Inflammatory macrophage treated with lipopolysaccharide for 4 hours (primary cell): ENCODE measurements at places on chromosomes 5 and 9.

DNA sequence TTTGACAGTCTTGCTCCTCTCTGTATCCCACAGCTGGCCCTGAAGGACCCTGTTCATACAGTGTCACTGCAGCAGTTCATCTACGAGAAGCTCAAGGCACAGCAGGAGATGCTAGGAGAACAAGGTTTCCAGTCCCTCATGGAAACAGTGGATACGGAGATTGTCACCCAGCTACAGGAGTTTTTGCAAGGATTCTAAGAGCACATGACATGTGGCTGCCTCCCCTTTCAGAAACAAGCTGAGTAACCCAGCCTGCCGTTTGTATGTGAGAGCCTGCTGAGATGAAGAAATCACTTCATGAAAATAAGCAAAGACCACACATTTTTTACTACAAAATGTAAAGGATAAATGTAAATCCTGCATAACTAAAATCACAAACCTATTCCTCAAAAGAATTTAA lies 48.5 kb downstream of the LRRC70 start:
- no peak for DNase-seq

- DNase-seq, result no peak
Measured at GRCh38 chr5:116935561-116936162, 361.0 kb upstream of the SEMA6A start.

- no peak for DNase-seq
Measured at GRCh38 chr9:120358877-120359276, 221.1 kb downstream of the CDK5RAP2 start.

- DNase-seq, result no peak
Measured at GRCh38 chr9:107453479-107453878, 36.1 kb downstream of the KLF4 start.

DNA sequence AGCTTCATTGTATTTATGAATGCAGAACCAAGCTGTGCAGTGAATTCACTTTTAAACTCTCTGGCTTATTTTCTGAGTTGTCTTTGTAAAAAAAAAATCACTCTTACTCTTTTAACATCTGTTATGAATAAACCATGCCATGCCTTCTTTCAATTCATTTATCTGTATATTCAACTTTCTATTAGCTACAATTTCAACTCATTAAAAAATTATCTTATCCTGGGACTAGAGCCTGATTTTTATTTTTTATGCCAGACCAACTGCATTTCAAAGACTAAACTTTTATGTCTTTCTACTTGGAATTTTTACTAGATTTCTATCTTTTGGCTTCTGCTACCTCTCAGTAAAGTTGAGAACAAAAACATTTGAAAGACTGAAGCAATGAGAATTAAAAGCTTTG lies 342.7 kb downstream of the DEPDC1B start:
- DNase-seq, result no peak

GRCh38 chr9:94018628-94019027 lies 63.5 kb upstream of the BARX1 start:
- DNase-seq, result no peak

DNA sequence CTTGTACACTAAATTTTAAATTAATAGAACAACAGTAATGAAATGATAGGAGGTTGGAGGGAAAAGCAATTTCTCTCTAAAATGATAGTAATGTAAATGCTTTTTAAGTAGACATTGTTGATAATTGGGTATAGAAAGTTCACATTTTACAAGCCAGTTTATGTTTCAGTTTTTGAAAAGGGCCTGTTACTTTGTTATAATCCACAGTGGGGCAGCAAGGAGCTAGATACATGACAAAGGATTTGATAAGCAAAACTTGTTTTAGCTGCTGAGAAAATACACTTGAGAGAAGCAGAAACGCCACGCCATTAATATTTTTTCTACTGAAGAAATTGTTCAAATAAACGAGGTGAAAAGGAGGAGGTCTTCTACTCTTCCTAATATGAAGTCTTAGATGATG lies 30.2 kb downstream of the SREK1 start:
- no peak for DNase-seq

- no peak for DNase-seq
Measured at GRCh38 chr5:38636626-38637025, 80.2 kb upstream of the LIFR start.

DNA sequence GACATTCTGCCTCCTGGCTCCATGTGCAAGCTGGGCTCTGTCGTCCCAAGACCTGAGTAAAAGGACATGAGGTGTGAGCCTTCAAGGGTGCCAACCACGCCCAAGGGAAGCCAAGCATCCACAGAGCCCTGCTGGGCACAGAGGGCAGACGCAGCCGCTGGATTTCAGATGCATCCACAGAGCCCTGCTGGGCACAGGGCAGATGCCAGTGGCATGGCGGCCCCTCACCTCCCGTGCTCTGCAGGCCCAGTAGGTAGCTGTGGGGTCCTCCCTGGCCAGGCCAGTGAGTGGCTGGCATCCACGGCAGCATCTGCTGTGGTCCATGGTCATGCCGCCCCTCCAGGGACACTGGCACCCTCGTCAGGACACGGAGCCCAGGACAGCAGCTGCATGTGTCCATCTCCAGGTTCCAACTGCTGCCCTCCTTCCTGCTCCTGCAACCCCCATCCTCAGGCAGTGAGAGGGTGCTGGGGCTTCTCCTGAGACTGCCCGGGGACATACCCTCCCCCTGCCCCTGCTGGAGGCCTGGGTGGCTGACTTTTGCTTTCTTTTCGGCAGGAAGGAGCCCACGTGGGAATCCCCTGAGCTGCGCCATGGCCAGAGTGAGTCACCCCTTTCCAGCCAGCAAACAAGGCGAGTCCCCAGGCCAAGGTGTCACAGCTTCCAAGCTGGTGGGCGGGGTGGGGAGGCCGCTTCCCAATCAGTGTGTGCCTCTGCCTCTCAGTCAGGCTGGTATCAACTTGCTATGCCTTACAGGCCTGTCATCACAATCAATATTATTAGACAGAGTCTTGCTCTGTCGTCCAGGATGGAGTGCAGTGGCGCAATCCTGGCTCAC lies 4.0 kb upstream of the TRAF2 start:
- DNase-seq, result peak; percentile 96

DNA sequence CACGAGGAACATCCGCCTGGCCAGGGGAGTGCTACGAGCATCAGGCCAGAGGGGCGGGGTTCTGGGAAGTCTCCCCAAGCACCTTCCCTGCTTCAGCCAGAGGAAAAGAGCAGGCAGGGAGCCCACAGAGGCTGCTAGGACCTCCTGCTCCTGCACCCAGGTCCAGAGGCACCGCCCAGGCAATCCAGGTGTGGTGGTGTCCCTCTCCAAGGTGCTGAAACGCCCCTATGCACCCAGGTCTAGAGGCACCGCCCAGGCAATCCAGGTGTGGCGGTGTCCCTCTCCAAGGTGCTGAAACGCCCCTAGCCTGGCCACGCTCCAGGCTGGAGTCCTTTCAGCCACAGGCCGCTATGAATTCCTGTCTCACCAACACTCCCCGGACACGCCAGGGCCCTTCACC lies 10.7 kb upstream of the UBAC1 start:
- no peak for DNase-seq

- DNase-seq, result no peak
Measured at GRCh38 chr9:4235871-4236804, 63.7 kb downstream of the GLIS3 start.
